ENCODE measurements at places on chromosomes 5 and 9.

GRCh38 chr5:15483351-15484097, 16.5 kb upstream of the FBXL7 start:
- no peak for DNase-seq

- DNase-seq: no peak
Measured at GRCh38 chr5:73189871-73190376, 16.9 kb downstream of the TMEM174 start.

DNA sequence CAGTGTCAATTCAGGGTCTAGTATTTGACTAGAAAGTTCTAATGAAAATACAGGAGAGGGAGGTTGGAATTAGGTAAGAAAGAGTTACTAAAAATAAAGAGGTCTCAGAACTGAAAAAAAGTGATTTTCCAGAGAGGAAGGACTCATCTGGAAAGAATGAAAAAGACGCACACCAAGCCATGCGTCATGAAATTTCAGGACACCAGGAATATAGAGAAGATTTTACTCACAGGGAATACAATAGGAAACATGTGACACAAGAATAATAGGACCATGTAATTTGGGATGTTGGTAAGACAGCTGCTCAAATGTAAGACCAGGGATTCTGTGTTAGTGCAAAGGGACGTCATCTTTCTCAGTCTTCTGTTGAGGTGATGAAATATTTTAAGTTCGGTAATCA, 224.7 kb downstream of the GDNF start:
- no peak for DNase-seq

DNA sequence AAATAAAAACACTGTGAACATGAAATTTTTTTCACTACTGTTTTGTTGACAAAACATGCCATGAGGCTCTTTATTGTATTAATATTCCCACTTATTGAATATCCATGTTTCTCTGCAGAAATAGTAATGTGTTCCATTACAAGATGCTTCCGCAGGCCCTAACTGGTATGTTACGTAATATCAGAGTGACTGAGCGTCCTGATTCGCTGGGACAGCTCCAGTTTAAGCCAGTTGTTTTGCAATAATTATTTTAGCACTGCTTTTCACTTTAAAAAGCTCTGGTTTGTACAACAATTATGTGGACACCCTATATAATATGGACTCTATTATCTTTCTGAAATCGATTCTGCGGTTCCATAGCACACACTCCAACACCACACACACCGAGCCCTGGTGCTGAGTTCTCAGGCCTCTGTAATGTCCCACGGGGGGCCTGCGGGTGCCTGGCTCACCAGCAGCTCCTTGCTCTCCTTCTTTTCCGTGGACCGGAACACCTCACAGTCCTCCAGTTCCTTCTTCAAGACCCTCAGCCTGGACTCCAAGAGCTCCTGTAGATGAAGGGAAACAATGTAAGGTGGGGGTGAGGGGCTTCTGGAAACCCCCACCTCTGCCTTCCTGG, 1.8 kb downstream of the TRIM7 start:
- no peak for DNase-seq

- no peak for DNase-seq
Measured at GRCh38 chr9:108264093-108264492, 591.7 kb downstream of the ACTL7B start.

DNA sequence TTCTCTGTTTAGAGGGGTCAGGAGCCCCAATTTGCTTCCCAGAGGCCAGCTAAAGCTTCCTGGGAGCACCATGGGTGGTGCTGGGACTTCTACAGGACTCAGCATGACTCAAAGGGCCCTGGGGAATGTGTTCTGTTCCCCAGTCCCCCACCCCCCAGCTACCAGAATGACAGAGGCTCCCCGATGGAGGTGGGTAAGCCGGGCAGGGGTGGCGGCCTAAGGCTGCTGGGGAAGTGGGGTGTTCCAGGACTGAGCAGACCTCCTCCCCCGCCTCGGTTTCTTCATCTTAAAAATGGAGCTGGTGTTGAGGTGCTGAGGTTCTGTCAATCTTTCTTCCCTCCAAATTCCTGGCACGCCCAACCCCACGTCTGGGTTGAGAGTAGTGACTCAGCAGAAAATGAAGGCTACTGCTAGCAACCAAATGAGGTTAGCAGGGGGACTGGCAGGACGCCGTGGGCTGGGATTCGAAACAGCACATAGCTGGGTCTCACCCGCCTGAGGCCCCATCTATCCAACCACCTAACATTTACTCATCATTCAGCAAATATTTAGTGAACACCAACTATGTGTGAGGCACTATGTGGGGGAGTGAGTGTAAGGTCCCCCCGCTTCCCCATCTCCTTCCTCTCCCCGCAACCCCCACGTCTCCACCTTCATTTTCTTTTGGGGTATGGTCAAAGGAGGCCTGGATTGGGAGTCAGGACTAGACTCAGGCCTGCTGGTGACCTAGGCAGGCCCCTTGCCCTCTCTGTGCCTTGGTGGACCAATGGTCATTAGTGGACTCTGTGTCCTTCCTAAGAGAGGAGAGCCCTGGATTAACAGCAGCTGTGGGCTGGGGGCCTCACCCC, 50.2 kb downstream of the C9orf50 start:
- peak; percentile 64 for DNase-seq

GRCh38 chr5:142065273-142065672, 43.3 kb upstream of the NDFIP1 start:
- no peak for DNase-seq

DNA sequence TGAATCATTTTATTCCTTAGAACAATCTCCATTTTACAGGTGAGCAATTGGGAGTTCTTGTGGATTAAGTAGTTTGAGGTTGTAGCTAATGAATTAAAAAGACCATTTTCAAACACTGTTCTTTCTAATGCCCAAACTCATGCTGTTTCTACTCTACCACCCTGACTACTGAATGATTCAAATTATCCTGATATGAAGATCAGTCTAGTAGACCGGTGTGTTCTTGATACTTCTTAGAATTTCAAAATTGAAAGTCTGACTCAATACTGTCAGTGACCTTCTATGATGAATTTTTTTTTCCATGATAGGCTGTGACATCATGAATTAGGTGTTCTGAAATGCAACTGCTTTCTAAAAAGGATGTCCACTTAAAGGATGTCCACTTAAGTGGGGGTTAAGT, 515.5 kb downstream of the DMAC1 start:
- DNase-seq: no peak

DNA sequence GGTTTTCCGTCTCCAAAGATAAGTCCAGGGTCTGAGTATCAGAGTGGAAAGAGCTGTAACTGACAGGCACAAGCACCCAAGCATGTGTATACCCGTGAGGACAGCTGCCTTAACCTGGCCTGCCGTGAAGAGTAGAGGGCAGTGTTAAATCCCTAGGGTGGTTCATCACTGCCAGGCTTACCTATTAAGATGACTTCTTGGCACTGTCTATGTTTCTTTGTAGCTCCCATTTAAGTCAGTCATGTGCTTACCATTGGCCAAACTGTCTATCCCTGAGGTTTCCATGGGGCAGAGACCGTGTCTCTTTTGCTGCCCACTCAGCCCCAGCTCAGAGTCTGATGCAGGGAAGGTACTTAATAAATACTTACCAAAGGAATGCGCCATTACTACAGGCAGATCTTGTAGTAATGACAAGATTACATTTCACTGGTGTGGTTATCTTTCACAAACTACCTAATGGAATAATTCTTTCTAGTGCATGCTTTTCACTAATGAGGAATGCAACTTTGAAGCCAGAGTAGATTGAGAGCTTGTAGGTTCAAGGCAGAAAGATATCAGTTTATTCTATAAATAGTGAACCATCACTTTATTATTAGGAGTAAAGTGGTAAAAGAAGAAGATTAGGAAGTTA, 64.2 kb downstream of the SNX24 start:
- DNase-seq: no peak

DNA sequence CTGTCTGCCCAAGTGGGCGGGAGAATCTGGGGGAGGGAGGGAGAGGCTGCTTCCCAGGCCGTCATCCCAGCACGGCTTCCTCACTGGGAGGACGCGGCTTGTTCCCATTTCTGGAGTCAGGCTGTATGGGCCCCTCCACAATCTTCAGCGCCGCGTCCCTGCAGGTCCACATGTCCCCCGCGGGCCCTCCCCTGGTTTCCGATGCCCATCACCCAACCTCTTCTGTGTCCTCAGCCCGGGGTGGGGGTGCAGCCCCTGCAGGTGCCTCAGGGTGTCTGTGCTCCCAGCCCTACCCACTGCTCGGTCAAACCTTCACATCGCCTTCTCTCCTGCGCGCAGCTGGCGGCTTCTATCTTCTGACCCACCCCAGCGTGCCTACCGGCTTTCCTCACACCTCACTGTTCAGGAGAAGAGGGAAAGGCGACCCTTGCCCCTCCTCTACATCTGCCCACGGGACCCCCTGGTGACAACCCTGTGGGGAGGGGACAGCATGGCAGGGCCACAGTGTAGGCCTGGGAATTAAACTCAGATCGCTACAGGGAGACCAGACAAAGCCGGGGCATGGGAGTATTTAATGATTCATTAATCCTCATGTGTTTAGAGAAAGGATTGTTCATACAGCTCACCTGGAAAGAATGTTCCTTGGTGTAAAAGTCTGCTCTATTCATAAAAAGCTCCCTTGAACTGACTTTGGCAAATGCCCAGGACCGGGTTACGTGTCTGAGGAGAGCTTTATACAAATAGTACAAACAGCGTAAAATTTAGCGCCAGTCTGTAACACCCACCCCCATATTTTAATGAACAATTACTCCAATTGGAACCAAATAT, 145.1 kb downstream of the IRX1 start:
- DNase-seq: no peak

DNA sequence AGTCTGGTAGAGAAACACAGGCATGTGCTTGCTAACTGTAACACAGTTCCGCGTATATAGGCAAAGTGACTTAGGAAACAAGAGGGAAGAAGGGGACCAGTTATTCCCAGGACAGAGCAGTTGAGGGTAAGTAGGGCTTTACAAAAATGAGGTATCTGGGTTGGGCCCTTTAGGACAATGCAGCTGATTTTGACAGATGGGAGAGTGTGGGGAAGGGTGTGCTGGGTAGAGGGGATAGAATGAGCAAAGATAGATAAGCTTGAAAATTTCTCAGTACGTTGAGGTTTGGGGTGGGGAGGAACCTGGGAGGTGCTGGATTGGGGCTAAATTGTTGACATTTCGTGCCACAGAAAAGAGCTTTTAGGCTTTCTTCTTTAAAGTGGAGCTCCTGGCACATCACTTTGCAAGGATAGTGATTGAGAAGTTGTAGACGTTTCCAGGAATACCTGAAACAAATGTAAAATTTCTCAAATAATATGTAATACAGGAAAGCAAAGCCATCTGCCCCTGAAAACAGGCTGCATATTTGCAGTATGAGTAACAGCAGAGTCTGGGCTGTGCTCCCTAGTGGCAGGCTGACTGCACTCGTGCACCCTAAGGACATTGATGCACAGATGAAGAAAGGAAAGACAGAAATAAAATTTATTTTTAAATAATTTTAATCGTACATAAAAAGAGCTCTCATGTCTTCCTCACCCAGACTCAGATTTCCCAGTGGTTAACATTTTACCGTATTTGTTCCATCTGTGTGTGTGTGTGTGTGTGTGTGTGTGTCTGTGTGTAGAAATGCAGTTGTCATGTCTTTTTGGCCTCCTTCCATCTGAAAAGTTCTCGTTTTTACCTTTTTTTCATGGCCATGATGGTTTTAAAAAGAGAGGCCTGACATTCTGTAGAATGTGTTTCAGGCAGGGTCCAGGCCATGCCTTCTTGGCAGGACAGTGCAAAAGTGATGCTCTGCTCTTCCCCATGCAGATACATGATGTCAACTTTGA, 144.9 kb upstream of the DMRT1 start:
- peak; percentile 57 for DNase-seq

DNA sequence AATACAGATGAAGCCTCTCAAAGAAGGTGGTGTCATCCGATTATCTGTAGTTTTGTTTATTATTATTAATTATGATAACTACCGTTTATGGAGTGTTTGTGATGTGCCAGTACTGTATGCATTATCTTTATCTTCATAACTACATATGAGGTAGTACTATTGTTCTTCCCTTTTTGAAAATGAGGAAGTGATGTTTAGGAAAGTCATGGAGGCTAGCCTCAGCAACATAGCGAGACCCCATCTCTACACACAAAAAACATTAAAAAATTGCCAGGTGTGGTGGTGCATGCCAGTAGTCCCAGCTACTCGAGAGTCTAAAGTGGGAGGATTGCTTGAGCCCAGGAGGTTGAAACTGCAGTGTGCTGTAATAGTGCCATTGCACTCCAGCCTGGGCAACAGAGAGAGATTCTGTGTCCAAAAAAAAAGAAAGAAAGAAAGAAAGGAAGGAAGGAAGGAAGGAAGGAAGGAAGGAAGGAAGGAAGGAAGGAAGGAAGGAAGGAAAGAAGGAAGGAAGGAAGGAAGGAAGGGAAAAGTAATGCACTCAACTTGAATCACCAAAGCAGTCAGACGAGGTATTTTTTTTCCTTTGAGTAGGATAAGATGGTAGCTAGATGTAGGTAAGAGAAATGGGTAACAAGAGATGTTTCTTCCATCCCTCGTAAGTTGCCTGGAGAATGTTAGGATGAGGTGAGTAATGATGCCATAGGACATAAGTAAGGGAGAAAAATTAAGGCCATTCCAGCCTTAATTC, 47.8 kb downstream of the PAM start:
- DNase-seq: no peak

DNA sequence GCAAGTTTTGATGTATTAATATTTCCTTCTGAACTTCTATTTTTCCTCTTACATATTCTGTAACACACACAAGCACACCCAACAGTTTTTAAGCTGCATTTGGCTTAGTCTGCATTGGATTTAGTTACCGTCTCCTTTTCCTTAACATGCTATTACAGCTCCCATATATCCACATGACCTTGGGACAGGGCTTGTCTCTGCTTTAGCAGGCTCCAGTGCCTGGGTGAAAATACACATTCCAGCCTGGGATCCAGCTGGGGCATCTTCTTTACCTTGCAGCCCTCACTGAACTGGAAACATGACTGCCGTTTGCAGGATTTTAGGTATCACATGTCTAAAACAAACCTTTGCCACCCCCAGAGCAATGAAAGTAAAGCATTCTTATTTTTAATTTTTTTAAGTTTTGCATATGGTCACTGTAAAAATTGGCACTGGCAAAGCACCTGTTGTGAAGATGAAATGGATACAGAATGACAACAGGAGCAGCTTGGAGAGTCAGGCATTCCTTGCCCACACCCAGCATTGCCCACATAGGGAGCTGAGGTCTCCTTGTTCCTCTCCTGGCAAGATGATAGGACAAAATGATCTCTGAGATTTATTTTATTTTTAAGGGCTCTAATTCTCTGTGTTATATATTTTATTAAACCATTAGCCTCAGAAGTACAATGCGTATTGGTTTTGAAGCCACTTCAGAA, 4.0 kb downstream of the GADD45G start:
- DNase-seq: no peak
